ENCODE measurements at places on chromosomes 16 and 17. TPM values are rescaled to one million over a fixed set of nuclear protein-coding genes. Genes with fewer than 3 reads are reported as not detected.

Gene CARD14
- total RNA-seq = 5.4 TPM

Gene IQCK
- total RNA-seq = 15.4 TPM

DNA sequence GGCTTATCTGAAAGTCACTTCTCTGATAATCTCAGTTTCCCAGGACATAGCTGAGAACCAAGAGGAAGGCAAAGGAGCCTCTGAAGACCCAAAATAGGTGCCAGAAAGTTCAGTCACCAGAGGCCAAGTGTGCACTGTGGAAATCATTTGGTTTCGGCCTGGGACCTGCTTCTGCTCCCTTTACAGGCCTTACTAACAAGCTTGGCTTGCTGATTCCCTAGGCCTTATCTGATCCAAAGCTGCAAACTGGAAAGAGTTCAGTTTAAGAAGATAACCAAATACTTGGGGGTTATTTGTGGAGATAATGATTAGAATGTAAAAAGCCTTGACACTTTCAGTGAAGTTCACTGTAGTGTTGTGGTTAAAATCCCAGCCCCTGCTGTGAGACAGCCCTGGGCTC lies 17.0 kb downstream of the ITGA3 start:
- no peak overlapping the region for H3K4me3 ChIP-seq
- no peak for DNase-seq
- H3K36me3 ChIP-seq = peaks cover 48% of the 10 kb centered on the region
- H3K27ac ChIP-seq = no peak overlapping the region
- H3K4me1 ChIP-seq = peaks cover 2% of the 10 kb centered on the region

DNA sequence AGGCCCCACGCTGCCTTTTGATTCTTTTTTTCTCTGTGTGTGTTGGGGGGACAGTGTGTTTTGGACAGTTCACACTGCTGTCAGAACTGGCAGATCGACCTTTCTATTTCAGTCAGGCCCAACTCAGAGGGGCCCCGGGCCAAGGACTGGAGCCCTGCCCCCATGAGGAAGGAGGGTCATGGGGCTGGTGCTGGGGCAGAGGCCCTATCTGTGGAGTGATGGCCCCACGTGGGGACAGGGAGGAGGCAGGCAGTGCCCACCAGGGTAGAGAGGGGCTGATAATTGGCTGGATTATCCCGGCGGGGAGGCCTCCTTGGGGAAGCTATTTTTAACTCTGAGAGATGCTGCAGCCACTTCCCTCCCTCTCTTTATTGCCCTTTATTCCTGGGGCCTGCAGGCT lies 5.7 kb upstream of the KCNJ12 start:
- no peak overlapping the region for H3K27ac ChIP-seq
- H3K36me3 ChIP-seq = no peaks in the 10 kb centered on the region
- H3K4me3 ChIP-seq = no peak overlapping the region
- DNase-seq = no peak

- DNase-seq = no peak
- peaks cover 72% of the 10 kb centered on the region for H3K4me1 ChIP-seq
- no peak overlapping the region for H3K4me3 ChIP-seq
Measured at GRCh38 chr16:85576944-85577343, 36.2 kb upstream of the GSE1 start.

DNA sequence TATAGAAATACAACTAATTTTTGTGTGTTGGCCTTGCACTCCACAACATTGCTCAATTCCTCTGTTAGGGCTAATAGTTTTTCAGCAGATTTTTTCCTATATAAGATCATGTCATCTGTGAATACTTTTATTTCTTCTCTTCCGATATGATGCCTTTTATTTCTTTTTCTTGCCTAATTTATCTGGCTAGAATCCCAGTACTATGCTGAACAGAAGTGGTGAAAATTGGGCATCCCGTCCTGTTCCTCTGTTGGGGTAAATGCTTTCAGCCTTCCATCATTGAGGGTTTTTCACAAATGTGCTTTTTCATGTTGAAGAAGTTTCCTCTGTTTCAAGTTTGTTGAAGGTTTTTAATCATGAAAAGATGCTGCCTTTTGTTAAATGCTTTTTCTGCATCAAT lies 22.7 kb upstream of the TNFRSF13B start:
- peak overlapping the region; percentile 60 for H3K27ac ChIP-seq
- H3K4me3 ChIP-seq = no peak overlapping the region
- DNase-seq = no peak
- peaks cover 2% of the 10 kb centered on the region for H3K36me3 ChIP-seq

- H3K4me1 ChIP-seq = no peaks in the 10 kb centered on the region
- DNase-seq = no peak
- no peaks in the 10 kb centered on the region for H3K27me3 ChIP-seq
- peaks cover 37% of the 10 kb centered on the region for H3K36me3 ChIP-seq
- H3K4me3 ChIP-seq = no peak overlapping the region
- no peak overlapping the region for H3K27ac ChIP-seq
Measured at GRCh38 chr16:34758835-34759234, 1299.4 kb downstream of the TP53TG3F start.

Data from mesothelial cell of epicardium (in vitro differentiated cells).